ENCODE measurements at places on chromosomes 11 and 22. TPM values are rescaled to one million over a fixed set of nuclear protein-coding genes. Genes with fewer than 3 reads are reported as not detected.

VSIG2 gene
- total RNA-seq = 1.2 TPM

NCR3LG1 gene
- total RNA-seq = 0.80 TPM

CHORDC1 gene
- 41.4 TPM for total RNA-seq

- DNase-seq = no peak
Observed at GRCh38 chr11:121450401-121450800, 1.7 kb upstream of the SORL1 start.

DNA sequence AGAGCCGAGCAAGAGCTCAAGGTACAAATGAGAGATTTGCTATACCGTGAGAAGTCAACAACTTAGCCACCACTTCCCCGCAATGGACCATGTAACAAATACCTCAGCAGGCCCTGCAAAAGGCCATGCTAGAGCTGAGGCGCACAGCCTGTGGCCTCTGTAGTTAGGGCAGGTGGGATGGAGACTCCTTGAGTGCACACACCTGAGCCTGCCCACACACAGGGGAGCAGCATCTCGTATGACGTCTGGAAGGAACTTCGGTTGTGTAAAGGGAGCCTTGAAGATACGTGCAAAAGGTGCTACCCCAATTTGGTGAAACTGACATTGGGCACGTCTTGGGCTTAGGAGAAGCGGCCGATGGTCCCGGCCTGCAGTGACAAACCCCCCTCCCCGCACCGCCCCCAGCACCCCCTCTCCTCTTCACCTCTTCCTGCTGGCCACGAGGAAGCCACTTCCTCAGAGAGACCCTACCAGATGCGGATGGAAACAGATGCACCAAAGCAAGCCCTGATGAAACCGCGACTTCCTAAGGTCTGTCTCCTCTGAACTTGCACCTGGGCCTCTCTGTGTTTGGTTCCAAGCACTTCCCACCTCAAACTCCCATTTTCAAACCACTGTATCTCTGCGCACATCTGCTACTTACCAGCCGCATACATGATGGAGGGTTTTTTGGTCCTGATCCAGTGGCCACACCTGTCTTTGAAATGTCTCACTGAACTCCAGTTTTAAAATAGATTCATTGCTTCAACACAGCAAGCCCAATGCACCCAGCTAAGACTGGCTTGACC lies 10.6 kb downstream of the CDPF1 start:
- no peak for DNase-seq

- DNase-seq = no peak
Observed at GRCh38 chr11:3627291-3627690, 14.5 kb downstream of the ART5 start.

Measured in left ventricle myocardium inferior (tissue), 1 donor.